Tibial nerve (tissue), 4 donors: ENCODE measurements at places on chromosomes 1 and 21.
A peak's percentile ranks its signal among the peaks of the same experiment; 100 is the strongest.

- no peaks in the 10 kb centered on the region for H3K36me3 ChIP-seq
- DNase-seq: no peak
- peaks cover 13% of the 10 kb centered on the region for H3K27me3 ChIP-seq
- H3K4me1 ChIP-seq: peaks cover 10% of the 10 kb centered on the region
- H3K27ac ChIP-seq: no peak overlapping the region
Measured at GRCh38 chr1:225942574-225942973, 1.6 kb upstream of the LEFTY2 start.

GRCh38 chr1:248730507-248731335, 24.8 kb downstream of the LYPD8 start:
- H3K27ac ChIP-seq: no peak overlapping the region
- no peaks in the 10 kb centered on the region for H3K36me3 ChIP-seq
- no peaks in the 10 kb centered on the region for H3K27me3 ChIP-seq
- H3K4me1 ChIP-seq: no peaks in the 10 kb centered on the region
- H3K4me3 ChIP-seq: no peak overlapping the region

- no peak overlapping the region for H3K4me3 ChIP-seq
- H3K36me3 ChIP-seq: no peaks in the 10 kb centered on the region
- H3K27ac ChIP-seq: no peak overlapping the region
- H3K27me3 ChIP-seq: no peaks in the 10 kb centered on the region
Measured at GRCh38 chr21:35482933-35483662, 434.0 kb upstream of the RUNX1 start.

DNA sequence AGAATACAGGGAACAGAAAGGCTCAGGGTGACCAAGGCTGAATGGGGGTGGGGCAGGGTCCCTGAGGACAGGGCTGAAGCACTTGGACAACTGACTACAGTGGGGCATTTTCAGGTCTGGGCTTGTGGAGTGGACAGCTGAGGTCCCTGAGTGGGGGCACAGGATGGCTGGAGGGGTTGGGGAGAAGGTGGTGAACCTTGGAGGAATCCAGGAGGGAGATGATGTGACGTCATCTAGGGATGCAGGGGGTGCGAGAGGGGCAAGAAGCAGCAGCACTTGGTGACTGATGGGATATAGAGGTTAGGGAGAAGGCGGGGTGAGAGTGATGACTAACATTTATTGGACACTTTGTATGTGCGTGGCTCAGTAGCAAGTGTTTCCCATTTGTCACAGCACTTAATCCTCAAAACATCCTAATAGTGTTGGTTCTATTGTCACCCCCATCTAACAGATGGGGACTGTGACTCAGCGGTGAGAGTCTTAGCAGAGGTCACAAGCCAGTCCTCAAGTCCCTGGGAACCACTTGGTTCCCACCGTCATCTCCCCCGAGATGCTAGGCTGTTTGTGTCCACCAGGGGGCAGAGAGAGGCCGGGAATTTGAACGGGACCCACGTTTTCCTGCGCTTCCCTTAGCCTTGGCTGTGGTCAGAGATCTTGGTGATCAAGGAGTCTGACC, 27.9 kb upstream of the BMP8B start:
- DNase-seq: peak; percentile 84
- no peaks in the 10 kb centered on the region for H3K27me3 ChIP-seq
- no peak overlapping the region for H3K4me3 ChIP-seq
- no peaks in the 10 kb centered on the region for H3K4me1 ChIP-seq
- no peak overlapping the region for H3K27ac ChIP-seq
- no peaks in the 10 kb centered on the region for H3K36me3 ChIP-seq

- no peaks in the 10 kb centered on the region for H3K4me1 ChIP-seq
- no peak overlapping the region for H3K4me3 ChIP-seq
- no peak for DNase-seq
- H3K27ac ChIP-seq: no peak overlapping the region
Measured at GRCh38 chr1:18008081-18008480, 99.5 kb upstream of the IGSF21 start.

- no peaks in the 10 kb centered on the region for H3K27me3 ChIP-seq
- H3K36me3 ChIP-seq: no peaks in the 10 kb centered on the region
- no peaks in the 10 kb centered on the region for H3K4me1 ChIP-seq
- H3K4me3 ChIP-seq: no peak overlapping the region
Measured at GRCh38 chr1:185920602-185921001, 186.4 kb downstream of the HMCN1 start.

DNA sequence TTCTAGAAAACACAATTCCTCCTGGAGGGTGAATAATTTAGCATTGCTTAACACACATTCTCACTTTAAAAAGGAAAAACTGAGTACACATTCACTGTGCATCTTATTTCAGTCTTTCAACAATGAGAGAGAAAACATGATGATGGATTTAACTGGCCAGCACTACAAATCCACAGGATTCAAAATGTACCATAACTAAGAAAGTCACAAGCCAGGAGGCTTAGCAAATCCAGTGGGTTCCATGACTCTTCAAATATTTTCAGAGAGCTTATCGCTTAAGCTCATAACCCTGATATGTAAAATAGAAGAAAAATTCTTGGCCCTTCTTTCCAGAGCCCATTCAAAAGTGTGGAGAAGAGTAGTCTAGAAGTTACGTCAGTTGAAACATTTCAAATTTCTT, 820.3 kb downstream of the LTN1 start:
- no peak overlapping the region for H3K27ac ChIP-seq
- no peaks in the 10 kb centered on the region for H3K27me3 ChIP-seq
- no peaks in the 10 kb centered on the region for H3K36me3 ChIP-seq
- no peaks in the 10 kb centered on the region for H3K4me1 ChIP-seq

DNA sequence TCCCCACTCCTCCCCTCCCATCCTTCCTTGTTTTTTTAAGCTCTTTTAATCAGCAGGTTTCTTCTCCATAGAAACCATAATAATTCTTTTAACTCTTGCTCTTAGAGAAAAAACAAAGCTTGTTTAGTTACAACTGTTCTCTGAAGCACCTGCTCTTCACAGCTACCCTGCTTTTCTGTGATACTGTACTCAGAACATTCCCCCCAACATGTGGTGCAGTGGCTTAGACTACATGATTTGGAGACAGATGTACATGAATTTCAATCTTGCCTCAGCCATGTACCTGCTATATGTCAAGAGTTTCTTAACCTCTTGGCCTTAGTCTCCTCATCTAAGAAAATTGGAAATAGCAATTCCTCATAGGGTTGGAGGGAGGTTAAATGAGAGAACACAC, 33.5 kb downstream of the LAMC2 start:
- no peak for DNase-seq
- no peak overlapping the region for H3K4me3 ChIP-seq
- H3K27me3 ChIP-seq: no peaks in the 10 kb centered on the region

DNA sequence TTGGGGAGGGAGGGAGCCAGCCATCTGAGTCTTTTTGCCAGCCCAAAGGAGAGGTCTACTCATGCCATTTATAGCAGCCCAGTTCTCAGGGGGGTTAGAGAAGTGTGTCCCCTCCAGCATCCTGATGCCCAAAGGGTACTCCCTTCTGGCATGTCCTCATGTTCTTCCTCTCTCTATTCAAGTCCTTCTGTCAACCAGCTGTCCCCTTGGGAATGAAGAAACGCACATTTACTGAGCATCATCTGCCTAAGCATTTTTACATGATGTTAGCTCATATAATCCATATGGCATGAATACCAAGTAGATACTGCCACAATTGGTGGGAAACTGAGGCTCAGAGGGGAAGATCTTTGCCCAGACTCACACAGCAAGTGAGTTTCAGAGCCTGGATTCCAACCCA, 14.8 kb upstream of the TACSTD2 start:
- H3K4me1 ChIP-seq: no peaks in the 10 kb centered on the region
- no peaks in the 10 kb centered on the region for H3K36me3 ChIP-seq
- DNase-seq: no peak
- no peak overlapping the region for H3K27ac ChIP-seq

DNA sequence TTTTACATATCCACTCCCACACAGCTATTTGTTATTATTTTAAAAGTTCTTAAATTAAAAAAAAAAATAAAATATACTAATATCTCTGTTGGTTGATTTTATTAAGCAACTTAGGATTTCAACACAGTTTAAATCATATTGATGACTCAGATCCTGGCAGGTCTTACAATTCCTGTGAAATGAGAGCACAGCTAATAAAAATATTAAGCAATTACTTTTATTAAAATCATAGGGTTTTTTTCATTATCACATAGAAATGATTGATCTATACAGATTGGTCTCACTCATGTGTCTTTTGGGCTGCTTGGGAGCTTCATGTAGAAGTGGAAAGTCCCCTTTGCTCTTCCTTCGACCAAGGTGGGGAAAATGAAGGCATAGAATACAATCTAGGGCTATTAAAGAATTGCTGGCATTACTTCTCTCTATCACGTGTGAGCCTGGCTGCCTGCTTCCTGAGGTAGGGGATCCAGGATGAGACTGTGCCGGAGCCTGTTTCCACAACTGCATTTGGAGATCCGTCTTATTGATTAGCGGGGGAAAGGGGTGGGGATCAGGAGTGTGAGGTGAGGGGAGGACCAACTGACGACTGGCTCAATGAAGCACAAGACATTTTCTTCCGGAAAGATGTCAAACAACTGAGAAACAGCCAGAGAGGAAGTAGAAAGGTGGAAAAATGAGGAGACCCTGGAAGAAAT, 858.0 kb downstream of the USP25 start:
- H3K36me3 ChIP-seq: no peaks in the 10 kb centered on the region
- no peak for DNase-seq
- H3K27me3 ChIP-seq: no peaks in the 10 kb centered on the region

DNA sequence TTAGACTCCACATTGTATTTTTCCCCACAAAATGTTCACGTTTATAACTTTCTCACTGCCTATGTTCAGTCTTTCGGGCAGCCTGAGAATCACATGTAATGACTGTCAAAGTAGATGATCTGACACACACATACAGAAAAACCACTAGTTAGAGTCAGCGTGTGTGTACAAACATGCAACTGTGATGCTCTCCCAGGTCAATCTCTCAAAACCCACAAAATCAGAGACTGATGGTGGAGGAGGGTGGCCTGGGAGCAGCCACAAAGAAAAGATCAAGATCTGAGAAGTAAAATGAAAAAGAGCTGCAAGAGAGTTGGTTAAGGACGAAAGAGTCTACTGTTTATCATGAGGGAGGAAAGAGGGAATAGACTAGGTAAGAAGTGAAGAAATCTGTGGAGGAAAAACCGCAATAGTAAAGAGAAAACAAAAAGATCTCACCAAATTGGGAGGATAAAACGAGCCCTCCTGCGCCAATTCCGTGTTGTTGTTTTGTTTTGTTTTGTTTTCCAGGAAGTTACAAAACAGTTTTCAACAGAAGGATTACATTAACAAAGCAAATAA, 2.3 kb downstream of the EGLN1 start:
- H3K4me3 ChIP-seq: peak overlapping the region; percentile 81
- H3K4me1 ChIP-seq: peaks cover 35% of the 10 kb centered on the region
- no peaks in the 10 kb centered on the region for H3K36me3 ChIP-seq

GRCh38 chr1:155032886-155033285, 695 bp downstream of the DCST2 start:
- H3K4me1 ChIP-seq: no peaks in the 10 kb centered on the region
- no peaks in the 10 kb centered on the region for H3K27me3 ChIP-seq
- no peak overlapping the region for H3K27ac ChIP-seq
- no peaks in the 10 kb centered on the region for H3K36me3 ChIP-seq

- H3K27ac ChIP-seq: no peak overlapping the region
- H3K4me3 ChIP-seq: no peak overlapping the region
- no peaks in the 10 kb centered on the region for H3K4me1 ChIP-seq
- peaks cover 33% of the 10 kb centered on the region for H3K36me3 ChIP-seq
- DNase-seq: no peak
- no peaks in the 10 kb centered on the region for H3K27me3 ChIP-seq
Measured at GRCh38 chr1:241593186-241593585, 47.0 kb downstream of the CHML start.

GRCh38 chr1:87182611-87183010, 146.1 kb upstream of the LMO4 start:
- DNase-seq: no peak
- H3K27me3 ChIP-seq: no peaks in the 10 kb centered on the region
- no peak overlapping the region for H3K4me3 ChIP-seq
- no peaks in the 10 kb centered on the region for H3K4me1 ChIP-seq
- H3K36me3 ChIP-seq: no peaks in the 10 kb centered on the region

- DNase-seq: no peak
- H3K4me3 ChIP-seq: no peak overlapping the region
- no peak overlapping the region for H3K27ac ChIP-seq
- H3K27me3 ChIP-seq: no peaks in the 10 kb centered on the region
Measured at GRCh38 chr1:178819123-178819522, 51.8 kb downstream of the ANGPTL1 start.

DNA sequence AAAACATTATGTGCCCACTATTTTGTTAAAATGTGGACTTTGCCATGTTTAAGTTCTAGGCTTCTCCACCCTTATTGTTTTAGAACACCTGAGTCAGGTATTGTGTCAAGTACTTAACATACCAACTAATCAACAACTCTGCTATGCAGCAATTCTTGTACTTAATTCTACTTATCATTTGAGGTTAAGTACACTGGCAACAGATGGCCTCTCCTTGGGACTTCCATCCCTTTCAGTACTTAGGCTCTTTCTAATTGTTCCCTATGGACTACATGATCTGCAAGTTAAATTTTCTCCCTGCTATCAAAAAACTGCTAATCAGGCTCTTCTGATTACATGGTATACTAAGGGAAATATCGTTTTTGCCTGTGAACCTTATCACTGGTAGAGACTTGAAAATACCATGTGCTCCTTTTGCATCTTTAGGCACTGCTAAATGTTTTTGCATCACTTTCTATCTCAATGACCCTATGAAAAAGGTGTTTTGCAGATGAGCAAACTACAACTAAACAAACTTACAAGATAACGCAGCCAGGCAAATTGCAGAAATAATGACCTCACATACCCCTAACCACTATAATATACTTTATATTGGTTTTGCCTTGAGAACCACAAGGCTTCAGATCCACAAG, 18.9 kb downstream of the SFPQ start:
- DNase-seq: no peak
- H3K27me3 ChIP-seq: no peaks in the 10 kb centered on the region
- no peaks in the 10 kb centered on the region for H3K36me3 ChIP-seq
- H3K27ac ChIP-seq: no peak overlapping the region
- H3K4me1 ChIP-seq: no peaks in the 10 kb centered on the region

- H3K4me1 ChIP-seq: no peaks in the 10 kb centered on the region
- no peak overlapping the region for H3K27ac ChIP-seq
- H3K27me3 ChIP-seq: no peaks in the 10 kb centered on the region
- no peak for DNase-seq
Measured at GRCh38 chr1:4605158-4605557, 49.3 kb upstream of the AJAP1 start.

- no peaks in the 10 kb centered on the region for H3K36me3 ChIP-seq
- DNase-seq: no peak
- H3K27ac ChIP-seq: no peak overlapping the region
- no peak overlapping the region for H3K4me3 ChIP-seq
- H3K4me1 ChIP-seq: no peaks in the 10 kb centered on the region
Measured at GRCh38 chr1:60655679-60656355, 426.5 kb upstream of the NFIA start.

DNA sequence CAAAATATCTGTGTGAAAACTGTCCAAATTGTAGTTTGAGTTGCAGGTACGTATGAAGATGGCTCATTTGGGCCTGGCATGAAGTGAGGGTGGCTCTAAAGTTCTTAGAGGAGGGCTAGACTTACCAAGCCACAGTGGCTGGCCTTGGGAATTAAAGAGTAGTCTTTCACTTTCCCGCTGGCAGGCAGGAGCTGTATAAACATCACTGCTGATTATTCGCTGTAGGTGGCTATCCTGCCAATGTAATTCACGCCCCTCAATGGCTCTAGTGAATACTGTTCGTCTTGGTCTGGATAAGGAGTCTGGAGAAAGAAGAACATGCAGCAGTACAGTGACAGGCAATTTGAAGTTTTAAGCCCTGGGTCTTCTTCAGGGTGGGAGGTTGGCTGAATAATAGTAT, 31.0 kb downstream of the UROD start:
- no peaks in the 10 kb centered on the region for H3K4me1 ChIP-seq
- no peak overlapping the region for H3K27ac ChIP-seq
